Substantia nigra (tissue), 51 donors: ENCODE measurements at places on chromosomes 1 and 21.

GRCh38 chr1:61626816-61627215, 98.1 kb downstream of the TM2D1 start:
- DNase-seq = no peak

DNA sequence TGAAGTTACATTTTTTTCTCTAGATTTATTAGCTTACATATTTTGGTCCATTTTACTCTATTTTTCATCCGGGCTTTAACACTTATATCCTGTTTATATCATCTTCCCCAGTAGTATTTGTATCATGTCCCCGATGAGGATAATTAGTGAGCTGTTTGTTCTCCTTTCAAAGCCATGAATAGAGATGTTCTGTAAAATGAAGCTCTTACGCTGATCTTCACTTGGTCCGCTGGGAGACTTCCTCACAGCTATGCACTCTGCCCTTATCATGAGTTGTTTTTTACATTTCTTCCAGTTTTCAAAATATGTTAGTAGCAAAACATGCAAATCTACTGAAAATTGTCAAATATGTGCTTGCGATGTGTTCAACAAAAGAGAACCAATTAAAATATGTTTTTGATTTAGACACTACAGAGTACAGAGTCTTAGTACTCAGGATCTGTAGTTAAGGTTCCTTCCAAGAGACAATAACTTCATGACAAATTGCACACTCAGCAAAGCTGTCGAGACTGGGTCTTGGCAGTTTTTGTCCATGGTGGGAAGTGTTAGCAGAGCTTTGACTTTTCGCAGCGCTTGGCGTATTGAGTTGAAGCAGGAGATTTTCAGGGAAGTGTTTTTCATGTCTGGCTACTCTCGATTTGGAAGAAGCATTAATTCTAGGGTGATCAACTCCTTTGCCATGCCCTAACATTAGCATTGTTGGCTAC, 292.0 kb upstream of the ADAMTS5 start:
- no peak for DNase-seq

GRCh38 chr1:194184974-194185373, 998.6 kb upstream of the B3GALT2 start:
- no peak for DNase-seq

- DNase-seq = no peak
Measured at GRCh38 chr1:148353461-148354283, 129.4 kb downstream of the PPIAL4G start.

- no peak for DNase-seq
Measured at GRCh38 chr1:115251856-115252255, 86.2 kb downstream of the NGF start.
